ENCODE measurements at places on chromosomes 3 and 15.
A peak's percentile ranks its signal among the peaks of the same experiment; 100 is the strongest.

GRCh38 chr15:49696433-49696832 lies 75.6 kb downstream of the DTWD1 start:
- peak; percentile 22 for DNase-seq

DNA sequence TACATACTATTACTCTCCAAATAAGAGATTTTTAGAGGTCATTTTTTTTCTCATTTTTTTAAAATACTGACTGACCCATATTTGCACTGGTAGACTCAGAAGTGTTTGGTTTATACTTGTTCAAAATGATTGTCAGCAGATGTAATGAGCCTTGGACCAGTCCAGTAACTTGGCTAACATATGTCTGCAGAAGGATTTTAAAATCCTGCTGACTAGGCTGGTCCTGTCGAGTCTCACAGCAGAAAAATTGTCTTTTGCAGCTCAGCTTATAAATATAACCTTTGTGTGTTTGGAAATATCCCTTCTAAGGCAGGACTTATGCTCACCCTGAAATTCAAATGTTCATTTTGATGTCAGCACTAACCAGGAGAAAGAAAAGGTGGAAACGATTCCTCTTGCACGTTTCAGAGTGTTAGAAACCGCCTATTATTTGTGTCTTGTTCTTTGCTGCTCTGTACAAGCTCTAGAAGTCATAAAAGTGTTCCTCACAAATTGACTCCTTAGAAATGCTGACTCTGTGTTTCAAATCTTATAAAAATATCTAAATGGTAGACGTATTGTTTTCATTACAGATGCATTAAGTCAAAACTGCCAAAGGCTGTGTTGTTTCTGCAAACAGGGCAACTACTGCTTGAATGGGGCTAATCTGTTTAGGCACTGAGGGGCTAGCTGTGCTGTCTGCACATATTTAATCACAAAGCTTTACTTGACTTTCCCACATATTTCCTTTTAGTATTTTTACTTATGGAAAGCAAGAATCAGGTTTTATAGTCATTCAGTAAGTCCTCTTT lies 95.3 kb downstream of the CHL1 start:
- DNase-seq: no peak

DNA sequence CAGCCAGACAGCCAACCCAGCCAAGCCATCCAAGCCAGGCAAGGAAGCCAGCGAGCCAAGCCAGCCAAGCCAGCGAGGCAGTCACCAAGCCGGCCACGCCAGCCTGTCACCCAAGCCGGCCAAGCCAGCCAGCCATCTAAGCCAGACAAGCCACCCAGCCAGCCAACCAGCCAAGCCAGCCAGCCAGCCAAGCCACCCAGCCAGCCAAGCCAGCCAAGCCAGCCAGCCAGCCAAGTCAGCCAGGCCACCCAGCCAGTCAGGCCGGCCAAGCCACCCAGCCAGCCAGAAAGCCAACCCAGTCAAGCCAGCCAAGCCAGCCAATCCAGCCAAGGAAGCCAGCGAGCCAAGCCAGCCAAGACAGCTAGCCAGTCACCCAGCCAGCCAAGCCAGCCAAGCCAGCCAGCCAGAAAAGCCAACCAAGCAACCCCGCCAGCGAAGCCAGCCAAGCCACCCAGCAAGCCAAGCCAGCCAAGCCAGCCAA lies 201.2 kb downstream of the GOLGA6L6 start:
- DNase-seq: no peak

GRCh38 chr3:72193771-72194430 lies 409.0 kb upstream of the PROK2 start:
- DNase-seq: no peak

- peak; percentile 64 for DNase-seq
These were observed 24.7 kb downstream of the ARHGAP31 start for GRCh38 chr3:119318876-119319275.

DNA sequence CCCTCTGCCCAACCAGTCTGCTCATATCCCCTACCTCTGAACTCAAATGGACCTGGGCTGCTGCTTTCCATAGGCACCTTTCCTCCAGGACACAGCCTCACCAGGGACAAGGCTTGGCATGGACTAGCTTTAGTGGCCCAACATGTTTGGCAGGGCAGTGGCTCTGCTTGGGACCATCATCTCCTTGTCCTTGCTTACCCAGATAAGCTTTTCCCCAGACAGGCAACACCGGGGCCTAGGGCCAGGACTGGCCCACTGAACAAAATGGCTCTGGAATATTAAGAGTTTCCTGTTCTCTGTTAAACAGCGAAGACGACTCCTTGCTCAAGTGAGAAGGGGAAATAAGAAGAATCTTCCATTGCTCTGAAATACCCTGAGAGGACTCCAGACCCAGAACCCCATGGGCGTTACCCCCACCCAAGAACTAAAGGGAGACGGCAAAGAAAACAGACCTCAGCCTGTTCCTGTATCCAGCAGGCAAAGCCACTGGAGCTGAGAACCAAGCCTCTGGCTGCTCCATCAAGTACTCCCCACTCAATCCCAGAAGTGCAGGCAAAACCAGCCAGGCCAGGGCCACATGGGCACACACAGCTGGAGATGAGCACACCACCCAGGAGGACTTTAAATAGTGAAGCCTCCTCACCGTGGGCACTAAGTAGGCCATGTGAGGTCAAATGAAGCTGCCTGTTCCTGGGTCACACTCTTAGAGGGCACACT lies 45.5 kb downstream of the CTNNB1 start:
- no peak for DNase-seq

DNA sequence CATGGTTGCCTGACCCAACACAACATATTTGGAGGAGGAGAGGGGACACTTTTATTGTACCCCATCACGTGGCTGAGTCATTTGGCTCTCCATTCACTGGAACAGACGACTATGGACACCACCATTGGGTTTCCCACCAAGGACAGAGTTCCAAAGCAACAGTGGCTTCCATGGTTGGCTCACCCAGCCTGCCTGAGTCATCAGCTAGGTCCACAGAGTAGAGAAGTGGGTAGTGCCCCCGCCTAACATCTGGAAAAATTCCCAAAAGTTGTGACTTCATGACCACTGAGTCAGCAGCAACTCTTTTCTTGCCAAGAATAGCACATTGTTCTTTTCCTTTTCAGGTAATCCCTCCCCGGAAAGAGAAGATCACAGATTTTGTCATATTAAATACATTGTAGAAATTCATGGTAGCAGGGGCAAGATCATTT lies 3.0 kb upstream of the PPP1R2 start:
- DNase-seq: peak; percentile 71

DNA sequence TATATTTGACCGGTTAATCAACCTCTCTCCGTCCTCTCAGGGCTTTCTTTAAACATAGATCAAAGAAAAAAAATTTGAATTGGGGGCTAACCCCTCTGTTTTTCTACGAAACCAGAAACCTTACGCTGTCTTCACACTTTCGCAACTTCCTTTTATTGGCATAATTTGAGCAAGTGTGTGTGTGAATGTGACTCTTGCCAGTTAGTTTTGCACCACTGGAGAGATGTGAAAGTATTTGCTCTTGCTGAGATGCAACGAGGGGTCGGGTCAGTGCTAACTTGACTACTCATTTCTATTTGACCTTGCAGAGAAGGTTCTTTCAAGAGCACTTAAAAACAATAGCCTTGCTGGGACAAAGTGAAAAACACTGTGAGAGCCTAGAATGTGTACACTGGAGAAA lies 81.2 kb downstream of the FAM43A start:
- DNase-seq: no peak

GRCh38 chr15:69393831-69394491 lies 20.2 kb upstream of the KIF23 start:
- no peak for DNase-seq

- no peak for DNase-seq
These were observed 290.4 kb upstream of the CTDSPL start for GRCh38 chr3:37571269-37571668.
